Activated CD4-positive, alpha-beta memory T cell treated with anti-CD3 and anti-CD28 coated beads, Interleukin-2, amount 10 ng/mL, durations not matched to agents 7 days and 5 days (primary cell): ENCODE measurements at places on chromosomes 12 and 14.

DNA sequence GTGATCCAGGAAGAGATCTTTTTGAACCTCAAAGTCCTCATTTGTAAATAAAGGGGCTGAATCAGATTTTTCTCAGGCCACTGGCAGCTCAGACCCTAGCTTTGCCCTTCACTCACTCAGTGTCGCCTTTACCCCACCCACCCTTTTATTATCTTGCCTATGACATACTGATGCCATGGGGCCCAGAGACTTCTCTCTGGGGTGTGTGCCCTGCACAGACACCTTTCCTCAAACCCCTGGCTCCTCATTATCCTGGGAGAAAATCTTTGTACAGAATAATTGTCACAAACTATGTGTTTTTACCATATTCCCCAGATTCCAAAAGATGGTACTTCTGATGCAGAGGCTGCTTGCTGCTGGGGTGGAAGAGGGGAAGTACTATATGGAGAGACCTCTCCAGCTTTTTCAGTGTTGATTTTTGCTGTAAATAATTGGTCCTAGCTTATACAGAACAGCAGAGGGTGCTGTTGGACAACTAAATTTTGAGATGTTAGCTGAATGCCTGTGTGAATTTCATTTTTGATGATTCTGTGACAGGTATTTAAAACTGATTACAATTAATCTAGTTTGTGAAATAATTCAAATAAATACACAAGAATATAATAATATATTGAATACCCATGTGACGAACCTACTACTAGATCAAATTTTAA, 53.9 kb upstream of the DCD start:
- no peak overlapping the region for H3K27ac ChIP-seq
- no peaks in the 10 kb centered on the region for H3K36me3 ChIP-seq

GRCh38 chr14:60222820-60223219, 26.2 kb upstream of the PPM1A start:
- DNase-seq: no peak
- H3K4me3 ChIP-seq: no peak overlapping the region
- H3K36me3 ChIP-seq: no peaks in the 10 kb centered on the region
- no peaks in the 10 kb centered on the region for H3K4me1 ChIP-seq

DNA sequence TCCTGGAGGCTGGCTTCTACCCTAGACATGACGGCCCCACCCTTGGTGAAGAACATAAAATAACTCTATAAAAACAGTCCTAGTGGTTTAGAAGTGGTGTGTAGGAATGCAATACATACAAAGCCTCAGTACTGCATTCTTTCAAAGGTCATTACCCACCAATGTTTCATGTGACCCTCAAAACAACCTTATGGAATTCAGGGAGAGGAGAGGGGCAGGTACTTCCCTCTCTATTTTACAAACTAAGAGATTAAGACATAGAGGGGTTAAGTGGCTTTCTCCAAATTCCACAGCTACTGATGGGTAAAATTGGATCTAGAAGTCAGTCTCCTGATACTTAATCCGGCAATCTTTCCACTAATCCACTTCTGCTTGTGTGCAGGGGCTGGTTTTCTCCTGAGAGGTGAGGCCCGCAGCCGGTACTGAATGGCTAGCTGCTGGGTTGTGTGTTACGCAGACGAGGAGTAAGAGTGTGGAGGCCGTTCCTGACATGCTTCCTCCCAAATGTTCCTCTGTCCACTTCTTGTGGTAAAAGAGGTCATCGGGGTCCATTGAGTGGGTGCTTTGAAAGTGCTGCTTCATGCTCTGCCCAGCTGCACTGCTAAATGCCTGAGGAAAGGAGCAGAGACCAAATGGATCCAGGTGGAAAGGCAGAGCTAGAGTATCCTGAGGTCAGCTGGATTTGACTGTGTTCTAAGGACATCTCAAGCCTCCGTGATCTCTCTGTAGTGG, 16.2 kb downstream of the SLC7A8 start:
- peaks cover 9% of the 10 kb centered on the region for H3K4me1 ChIP-seq
- DNase-seq: no peak
- H3K27ac ChIP-seq: no peak overlapping the region
- H3K4me3 ChIP-seq: no peak overlapping the region
- no peaks in the 10 kb centered on the region for H3K36me3 ChIP-seq

DNA sequence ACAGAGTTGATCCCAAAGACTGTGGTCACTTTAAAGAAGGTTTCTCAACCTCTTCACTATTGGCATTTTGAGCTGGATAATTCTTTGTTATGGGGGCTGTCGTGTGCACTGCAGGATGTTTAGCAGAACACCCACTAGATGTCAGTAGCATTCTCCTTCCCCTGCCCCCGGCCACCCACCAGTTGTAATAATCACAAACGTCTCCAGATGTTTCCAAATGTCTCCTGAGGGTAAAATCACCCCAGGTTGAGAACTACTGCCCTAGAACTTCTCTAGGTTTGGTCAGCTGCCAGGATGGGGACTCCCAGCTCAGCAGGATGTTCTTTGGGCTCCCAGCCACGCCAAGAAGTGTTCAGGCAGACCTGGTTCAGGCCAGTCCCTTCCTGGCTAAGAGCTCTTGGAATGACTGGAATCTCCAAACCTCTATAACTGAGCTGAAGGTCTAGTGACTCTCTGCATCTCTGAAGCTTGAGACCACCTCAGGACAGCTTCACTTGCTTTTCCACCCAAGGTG, 12.5 kb upstream of the AJUBA start:
- DNase-seq: peak; percentile 29
- no peak overlapping the region for H3K27ac ChIP-seq
- no peak overlapping the region for H3K4me3 ChIP-seq
- no peaks in the 10 kb centered on the region for H3K4me1 ChIP-seq

DNA sequence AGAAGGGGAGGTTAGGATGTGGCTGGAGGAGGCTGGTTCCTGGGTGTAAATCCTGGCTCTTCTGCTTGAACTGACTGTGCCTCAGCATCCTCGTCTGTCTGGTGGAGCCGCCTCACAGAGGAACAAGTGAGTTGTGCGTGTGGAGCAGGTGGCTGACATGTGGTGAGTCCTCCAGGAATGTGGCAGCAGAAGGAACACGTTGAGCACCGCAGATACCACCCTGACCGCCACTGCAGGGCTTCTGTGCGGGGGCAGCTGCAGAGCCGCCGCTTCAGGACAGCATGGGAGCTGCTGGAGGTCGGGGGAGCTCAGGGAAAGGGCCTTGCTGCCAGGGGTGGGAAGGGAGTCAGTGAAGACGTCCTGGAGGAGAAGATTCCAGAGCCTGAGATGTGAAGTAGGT, 48.9 kb downstream of the TRAF3 start:
- peaks cover 19% of the 10 kb centered on the region for H3K36me3 ChIP-seq
- H3K4me3 ChIP-seq: no peak overlapping the region
- no peak overlapping the region for H3K27ac ChIP-seq
- no peak for DNase-seq

GRCh38 chr14:99875836-99876235, 82.6 kb downstream of the EML1 start:
- no peak overlapping the region for H3K27ac ChIP-seq
- no peaks in the 10 kb centered on the region for H3K4me1 ChIP-seq
- peaks cover 61% of the 10 kb centered on the region for H3K27me3 ChIP-seq
- H3K36me3 ChIP-seq: no peaks in the 10 kb centered on the region
- H3K4me3 ChIP-seq: no peak overlapping the region

- H3K36me3 ChIP-seq: no peaks in the 10 kb centered on the region
- H3K4me1 ChIP-seq: peaks cover 12% of the 10 kb centered on the region
- peaks cover 28% of the 10 kb centered on the region for H3K27me3 ChIP-seq
- no peak overlapping the region for H3K27ac ChIP-seq
- H3K4me3 ChIP-seq: peak overlapping the region; percentile 64
- DNase-seq: no peak
Measured at GRCh38 chr14:100306998-100307765, 938 bp upstream of the SLC25A29 start.

GRCh38 chr12:52214421-52214802, 18.6 kb upstream of the KRT7 start:
- peaks cover 20% of the 10 kb centered on the region for H3K27me3 ChIP-seq
- no peaks in the 10 kb centered on the region for H3K36me3 ChIP-seq
- H3K27ac ChIP-seq: no peak overlapping the region
- H3K4me3 ChIP-seq: no peak overlapping the region

DNA sequence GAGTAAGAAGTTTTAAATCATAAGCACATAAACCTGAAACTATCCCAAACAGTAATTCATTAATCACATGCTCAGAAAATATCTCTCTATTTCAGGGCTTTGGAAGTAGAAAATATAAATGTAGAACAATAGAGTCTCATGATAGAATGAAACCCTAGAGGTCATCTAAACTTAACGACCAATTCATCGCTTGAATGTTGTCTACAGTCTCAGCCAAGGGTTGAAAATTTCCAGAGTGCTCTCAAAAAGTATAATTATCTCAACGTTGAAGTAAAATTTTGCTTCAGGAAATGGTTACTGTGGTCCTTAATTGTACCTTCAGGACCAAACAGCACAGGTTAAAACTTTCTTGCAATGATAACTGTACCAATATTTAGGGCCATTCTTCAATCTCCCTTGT, 1053.6 kb upstream of the SEL1L start:
- H3K4me3 ChIP-seq: no peak overlapping the region
- H3K27ac ChIP-seq: no peak overlapping the region
- H3K27me3 ChIP-seq: no peaks in the 10 kb centered on the region
- H3K36me3 ChIP-seq: no peaks in the 10 kb centered on the region
- no peaks in the 10 kb centered on the region for H3K4me1 ChIP-seq

GRCh38 chr14:96050482-96050881, 11.3 kb downstream of the C14orf132 start:
- H3K27me3 ChIP-seq: no peaks in the 10 kb centered on the region
- no peak overlapping the region for H3K4me3 ChIP-seq
- DNase-seq: peak; percentile 8
